Stimulated activated CD8-positive, alpha-beta memory T cell treated with anti-CD3 and anti-CD28 coated beads, Interleukin-4, amount 100 ng/mL, for 4 hours (primary cell): ENCODE measurements at places on chromosomes 7 and 10.

DNA sequence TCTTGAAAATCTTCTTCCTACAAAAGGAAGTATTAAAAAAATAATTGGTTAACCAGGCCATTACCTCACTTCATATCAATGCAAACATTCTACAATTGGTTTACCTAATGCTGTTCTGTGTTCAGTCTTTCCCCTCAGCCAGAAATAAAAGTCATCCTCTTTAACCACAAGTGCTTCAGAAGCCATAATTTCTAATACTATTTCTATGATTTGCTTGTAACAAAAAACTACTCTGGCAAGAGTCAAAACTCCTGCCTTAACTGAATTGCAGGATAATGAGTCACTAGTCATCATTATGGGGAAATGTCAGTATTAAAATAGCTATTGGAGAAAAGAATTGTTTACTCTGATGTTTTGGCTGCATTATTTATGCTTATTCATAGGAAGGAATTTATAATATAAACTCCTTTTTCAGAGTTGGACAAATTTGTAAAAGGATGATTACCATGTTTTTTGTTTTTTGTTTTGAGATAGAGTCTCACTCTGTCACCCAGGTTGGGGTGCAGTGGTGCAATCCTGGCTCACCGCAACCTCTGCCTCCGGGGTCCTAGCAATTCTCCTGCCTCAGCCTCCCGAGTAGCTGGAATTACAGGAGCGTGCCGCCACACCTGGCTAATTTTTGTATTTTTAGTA lies 55.5 kb upstream of the ODAD2 start:
- DNase-seq, result no peak

- no peak for DNase-seq
These were observed 61.7 kb downstream of the SEMA3D start for GRCh38 chr7:85125176-85125575.

DNA sequence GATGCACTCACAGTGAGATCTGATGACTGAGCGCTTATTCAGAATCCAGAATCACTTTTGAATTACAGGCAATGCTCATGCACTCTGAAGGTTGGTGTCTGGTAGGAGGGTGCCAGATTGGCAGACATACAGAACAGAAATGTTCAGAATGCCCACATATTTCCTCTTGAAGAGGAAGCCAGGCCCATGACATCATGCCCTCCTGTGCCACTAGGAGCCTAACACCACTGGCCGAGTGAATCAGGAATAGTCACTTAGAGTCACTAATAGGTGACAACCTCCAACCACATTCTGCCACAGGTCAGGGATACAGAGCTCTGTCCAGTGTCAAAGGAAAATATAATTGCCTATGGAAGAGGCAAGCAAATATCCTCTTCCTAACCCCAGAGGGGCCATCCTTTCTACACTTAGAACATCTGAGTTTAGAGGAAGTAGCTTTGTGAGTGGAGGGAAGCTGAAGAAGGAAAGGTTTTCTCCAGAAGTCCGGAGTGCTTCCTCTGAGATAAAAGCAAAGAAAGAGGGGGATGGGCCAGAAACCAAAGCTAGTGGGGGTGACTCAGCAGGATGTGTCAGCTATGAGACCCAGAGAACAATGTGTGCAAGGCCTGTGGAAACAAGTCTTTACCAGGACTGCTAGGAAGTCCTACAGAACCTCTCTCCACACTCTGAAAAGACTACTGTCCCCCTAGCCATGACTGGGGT lies 838.8 kb downstream of the GRID1 start:
- DNase-seq, result no peak

DNA sequence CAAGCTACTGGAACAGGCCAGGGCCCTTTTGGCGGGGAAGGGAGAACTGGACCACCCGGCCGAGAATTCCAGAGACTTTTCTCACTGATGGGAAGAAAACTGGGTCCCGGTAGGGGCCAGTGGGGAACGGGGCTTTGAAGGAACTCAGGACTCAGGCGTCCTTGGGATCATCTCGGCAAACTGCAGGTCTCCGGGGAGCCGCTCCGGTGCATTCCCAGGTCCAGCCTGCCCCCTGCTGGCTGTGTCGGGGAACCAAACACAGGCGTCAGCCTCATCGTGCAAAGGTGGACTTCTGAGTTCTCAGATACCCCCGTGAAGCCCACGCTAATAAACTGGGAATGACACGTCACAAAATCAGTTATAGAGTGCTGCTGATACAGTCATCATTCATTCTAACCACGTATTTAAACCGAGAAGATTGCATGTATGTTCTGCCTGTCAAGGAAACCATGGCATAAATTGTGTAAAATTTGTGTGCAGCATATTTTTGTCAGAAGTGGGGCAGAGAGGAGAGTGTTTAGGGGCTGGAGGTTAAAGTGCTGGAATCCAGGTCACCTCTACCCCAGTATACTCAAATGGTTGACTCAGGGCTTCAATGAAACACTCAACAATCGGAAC lies 76.1 kb upstream of the CPXM2 start:
- no peak for DNase-seq

- DNase-seq, result no peak
These were observed 103.0 kb upstream of the SEMA3A start for GRCh38 chr7:84297616-84298015.

DNA sequence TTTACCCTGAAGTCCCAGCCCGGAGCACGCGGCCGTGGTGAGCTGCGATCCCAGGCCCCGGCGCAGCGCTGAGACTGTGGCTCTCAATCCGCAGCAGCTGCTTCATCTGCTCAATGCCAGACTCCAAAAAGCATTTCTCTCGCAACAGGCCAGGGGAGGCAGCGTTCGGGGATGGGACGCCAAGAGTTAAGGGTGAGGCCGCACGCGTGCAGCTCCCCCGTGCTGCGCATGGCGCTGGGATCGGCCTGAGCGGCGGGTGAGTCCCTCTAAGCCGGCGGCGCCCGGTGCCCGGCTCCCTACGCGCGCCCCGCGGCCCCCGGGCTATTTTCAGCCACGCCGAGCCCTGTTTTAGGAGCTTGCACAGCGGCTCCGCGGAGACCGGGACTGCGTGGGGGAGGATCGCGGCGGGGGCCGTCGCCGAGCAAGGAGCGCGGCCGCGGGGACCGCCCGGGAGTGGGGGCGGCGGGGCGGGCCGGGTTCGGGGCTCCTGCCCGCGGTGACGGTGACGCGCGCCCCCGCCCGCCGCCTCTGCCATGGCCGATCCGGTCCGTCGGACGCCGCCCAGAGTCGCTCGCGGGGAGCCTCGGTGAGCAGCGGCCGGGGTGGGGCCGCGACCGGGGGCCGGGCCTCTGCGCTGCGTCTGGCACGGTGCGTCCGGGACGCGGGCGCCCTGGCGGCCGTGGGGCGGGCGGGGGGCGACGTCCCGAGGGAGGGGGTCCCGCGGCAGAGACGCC lies 29.4 kb upstream of the JAKMIP3 start:
- DNase-seq, result no peak

DNA sequence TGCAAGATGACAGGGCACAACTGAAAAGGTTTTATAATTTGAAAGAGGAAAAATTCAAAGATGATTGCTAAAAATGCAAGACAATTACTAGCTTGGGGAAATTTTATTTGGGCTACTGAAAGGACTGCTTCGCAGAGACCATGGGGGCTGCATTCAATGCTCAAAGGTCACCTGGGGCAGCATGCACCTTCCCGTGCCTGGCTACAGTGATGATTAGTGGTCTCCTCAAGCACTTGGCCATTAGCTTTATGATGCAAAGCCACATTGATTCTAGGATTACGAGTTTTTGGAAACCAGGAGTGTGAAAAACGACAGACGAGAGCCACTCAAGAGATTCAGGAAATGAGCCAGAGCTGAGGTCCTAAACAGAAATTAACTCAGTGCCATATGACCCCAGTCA lies 764.6 kb downstream of the PHTF2 start:
- no peak for DNase-seq

GRCh38 chr7:24740871-24741270 lies 16.4 kb downstream of the GSDME start:
- DNase-seq, result no peak

- DNase-seq, result no peak
These were observed 224.3 kb downstream of the SFMBT2 start for GRCh38 chr10:7186387-7187018.

- DNase-seq, result no peak
These were observed 102.0 kb upstream of the DKK1 start for GRCh38 chr10:52212062-52212461.

- DNase-seq, result no peak
These were observed 309.0 kb downstream of the TFEC start for GRCh38 chr7:115721293-115722217.

DNA sequence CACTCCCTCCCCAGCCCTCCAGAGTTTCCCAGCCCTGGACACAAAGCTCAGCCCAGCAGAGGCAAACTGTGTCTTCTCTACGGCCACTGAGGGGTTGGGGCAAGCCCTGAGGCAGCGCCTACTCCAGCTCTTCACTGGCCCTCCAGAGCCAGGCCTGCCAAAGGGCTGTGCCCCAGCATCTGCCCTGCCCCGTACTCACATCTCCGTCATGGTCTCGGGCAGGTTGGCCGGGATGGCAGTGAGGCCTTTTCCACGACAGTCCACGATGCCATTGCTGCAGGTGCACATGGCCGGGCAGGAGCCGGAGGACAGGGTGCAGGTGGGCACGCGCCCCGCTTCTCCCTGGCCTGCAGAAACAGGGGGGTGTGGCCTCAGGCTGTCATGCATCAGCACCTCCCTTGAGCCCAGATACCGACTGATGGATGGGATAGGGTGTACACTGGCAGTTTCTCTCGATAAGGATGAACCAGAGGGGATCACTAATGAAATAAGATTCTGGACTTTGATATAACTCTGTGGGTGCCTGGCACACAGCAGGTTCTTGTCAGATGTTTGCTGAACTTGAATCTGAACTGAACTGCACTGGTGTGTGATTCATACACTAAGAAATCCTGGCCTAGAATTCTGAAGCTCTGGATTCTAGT lies 125.2 kb downstream of the SLIT1 start:
- no peak for DNase-seq

DNA sequence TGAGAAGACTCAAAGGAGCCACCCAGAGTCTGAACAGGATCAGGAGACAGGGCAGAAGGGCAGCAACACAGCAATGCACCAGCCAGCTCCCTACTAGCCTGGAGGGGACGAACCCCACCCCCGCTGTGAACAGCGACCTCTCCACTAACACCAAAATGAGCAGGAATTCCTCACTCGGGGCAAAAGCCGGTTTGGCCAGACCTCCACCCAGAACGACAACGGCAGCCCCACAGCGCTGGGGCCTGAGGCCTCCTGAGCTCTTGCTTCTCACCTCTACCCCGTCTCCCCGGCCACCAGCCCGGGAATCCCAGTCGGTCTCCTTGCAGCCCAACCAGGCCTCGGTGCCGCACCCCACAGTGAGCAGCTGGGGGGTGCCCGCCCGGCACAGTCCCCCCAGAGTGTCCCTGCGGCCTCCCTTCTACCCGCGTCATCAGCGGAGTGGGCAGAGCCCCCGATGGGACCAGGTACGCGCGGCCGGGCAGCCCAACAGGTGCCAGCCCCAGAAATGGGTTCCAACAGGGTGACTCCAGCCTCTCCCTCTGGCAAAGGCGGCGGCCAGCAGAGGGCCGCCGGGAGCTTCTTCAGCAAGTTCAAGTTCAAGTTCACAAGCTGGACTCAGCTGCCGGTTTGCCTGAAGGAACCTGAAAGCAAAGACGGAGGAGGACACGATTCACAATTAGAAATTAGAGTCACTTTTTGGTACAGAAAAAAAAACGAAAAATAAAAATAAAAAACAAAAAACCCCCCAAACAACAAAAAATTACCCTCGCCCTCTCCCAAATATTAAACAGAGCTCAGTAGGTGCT lies 129.0 kb downstream of the MARCHF5 start:
- DNase-seq, result no peak

GRCh38 chr7:95899919-95900513 lies 127.7 kb downstream of the DYNC1I1 start:
- no peak for DNase-seq

DNA sequence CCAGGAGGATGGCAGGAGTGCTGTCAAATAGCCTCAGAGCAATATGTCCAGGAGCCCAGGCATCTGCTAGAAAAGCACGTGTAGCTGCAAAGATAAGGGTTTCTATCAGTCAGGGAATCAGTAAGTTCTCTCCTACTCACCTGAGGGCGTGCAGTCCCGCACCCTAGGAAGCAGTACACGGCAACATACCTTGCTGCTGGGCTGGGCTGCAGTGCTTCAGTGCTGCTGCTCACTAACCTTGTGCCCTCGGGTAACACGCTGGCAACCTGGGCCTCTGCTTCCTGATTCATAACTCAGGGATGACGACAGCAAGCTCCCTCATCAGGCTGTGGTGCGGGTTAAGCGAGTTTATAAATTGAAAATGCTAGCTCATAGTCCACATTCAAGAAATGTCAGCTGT lies 29.5 kb upstream of the CCNY start:
- no peak for DNase-seq

DNA sequence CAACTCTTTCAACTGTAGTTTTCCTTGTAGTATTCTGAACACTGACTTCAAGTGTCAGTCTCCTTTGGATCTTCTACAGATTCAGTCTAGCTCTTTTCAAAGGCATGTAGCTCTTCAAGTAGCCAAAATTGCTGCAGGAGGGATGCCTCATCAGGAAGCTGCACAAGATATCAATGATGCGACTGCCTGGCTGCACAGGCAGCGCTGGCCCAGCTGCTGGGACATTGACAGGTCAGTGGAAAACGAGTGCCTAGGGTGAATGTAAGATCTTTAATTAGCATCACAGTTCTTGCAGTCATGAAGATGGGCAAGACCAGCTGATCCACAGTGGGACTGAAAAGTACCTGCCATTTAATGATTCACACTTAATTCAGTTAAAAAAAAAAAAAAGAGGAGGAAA lies 167.6 kb downstream of the ANK3 start:
- DNase-seq, result no peak

DNA sequence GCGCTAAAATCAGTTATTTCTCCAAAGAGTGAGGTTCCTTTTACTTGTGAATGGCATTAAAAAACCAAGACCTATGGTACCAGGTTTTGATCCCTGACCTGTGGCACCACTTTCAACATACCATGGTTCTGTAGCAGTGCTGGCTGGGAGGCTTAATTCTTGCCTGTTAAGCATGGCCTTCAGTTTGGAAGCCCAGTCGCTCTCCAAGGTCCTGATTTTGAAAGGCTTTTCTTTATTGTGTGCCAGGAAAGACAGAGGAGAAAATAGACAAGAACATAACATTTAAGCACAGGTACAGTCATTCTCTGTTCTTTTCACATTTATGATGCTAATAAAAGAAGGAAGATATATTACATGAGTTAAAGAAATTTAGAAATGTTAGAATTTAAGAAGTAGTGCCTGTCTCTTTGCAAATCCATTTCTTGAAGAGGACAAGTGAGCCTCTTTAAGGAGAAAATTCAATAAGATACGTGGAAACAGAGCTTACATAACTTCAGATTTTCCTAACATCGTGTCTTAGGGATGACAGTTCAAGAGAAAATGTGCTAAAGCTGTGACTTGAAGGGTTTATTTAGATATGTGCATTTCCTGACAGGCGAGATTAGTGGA lies 357.6 kb downstream of the DPP6 start:
- no peak for DNase-seq
